ENCODE measurements at places on chromosomes 1 and 21. TPM values are rescaled to one million over a fixed set of nuclear protein-coding genes. Genes with fewer than 3 reads are reported as not detected.

- DNase-seq, result no peak
Measured at GRCh38 chr1:212595787-212596714, 12.5 kb upstream of the ATF3 start.

- DNase-seq, result no peak
Measured at GRCh38 chr21:28959367-28960099, 33.1 kb downstream of the LTN1 start.

- no peak for DNase-seq
Measured at GRCh38 chr1:89786628-89787214, 34.1 kb upstream of the LRRC8D start.

DNA sequence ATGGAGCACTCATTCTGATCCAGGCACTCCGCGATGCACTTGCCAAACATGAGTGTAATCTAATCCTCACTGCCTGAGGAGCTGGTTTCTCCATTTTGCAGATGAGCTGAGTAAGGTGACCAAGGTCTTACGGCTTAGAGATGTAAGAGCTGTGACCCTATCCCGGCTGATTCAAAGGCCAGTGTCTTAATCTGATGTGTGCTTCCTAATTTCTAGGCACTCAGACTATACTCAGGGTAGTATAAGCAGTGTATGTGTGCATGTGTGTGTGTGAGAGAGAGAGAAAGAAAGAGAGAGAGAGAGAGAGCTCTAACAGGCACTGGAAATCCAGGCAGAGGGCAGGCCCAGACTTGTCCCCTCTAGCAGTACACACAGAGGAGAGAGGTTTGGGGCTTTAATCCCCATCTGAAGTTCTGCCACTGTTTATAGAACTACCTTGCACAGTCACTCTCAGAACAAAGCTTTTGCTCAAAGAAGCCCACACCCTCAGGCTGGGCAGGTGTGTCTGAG, 188.2 kb downstream of the ZBTB18 start:
- DNase-seq, result no peak

DNA sequence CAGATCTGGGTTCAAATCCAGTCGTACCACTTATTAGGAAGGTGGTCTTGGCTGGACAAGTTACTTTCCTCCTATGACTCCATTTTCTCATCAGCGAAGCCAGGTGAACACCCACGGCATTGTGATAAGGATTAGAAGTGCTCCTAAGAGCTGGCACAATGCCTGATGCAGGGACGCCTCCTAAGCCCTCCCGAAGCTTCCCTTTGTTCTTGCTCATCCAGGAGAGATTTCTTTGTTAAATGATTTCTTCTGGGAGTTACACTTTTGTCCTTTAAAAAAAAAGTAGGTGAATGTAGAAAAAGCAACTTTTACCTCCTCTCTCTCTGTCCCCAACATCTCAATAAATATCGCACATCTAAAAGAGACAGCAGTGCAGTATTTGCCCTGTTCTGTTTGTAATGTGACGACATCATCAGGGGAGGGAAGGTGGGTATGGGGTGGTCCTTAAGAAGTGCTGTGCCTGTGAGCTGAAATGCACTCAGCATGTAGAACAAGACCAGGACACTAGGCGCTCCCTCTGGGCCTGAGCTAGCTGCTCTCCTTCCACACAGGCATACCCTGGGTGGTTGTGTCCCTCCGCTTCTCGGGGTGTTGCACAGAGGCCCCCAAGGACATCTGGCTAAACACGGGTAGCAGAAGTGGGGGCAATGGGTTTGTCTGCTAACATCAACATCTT, 43.9 kb downstream of the SUSD4 start:
- no peak for DNase-seq

DNA sequence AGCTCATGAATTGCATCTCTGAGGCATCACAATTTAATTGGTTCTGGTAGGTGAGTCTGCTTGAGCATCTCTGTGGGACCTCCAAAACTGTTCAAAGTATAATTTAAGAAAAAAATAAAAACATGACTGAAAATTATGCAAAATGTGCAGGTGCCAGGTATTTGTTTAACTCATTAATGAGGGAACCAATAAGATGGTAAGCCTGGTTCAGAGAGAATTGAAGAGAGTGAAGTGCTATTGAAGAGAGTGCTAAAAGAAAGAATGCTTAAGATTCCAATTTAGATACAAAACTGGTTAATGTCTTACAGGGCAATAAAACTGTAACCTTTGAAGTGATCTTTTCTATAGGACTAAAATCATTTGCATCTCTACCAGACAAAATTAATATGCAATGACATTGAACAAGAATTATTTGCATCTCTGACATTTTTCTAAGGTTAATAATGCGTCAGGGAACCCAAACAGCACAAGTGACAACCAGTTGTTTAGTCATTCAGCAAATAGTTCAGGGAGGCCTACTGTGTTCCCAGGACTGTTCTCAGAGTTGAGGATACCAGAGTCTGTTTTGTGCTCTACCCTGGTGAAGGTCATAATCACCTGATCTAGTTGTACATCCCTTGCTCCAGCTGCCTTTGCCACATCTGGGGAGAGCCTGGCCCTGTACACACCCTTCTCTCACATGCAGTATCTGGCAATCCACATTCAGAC, 183.5 kb downstream of the PATJ start:
- DNase-seq, result no peak

- DNase-seq, result no peak
Measured at GRCh38 chr1:25216123-25216522, 16.2 kb downstream of the SYF2 start.

DNA sequence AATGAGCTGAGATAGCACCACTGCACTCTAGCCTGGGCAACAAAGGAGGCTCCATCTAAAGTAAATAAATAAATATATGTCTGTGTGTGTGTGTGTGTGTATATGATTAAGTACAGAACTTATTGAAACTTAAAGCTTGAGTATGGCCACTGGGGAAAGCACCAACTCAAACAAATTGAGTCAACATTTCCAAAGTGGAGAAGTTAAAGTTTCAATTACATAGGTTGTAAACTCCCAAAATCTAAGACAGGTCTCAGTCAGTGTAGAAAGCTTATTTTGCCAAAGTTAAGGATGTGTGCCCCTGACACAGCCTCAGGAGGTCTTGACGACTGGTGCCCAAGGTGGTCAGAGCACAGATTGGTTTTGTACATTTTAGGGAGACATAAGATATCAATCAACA, 458.9 kb upstream of the RGS18 start:
- DNase-seq, result no peak

EPRS1 gene
- total RNA-seq, result 68.4 TPM

Data from left colon (tissue), 2 donors.